ENCODE measurements at places on chromosomes 2 and 18.

DNA sequence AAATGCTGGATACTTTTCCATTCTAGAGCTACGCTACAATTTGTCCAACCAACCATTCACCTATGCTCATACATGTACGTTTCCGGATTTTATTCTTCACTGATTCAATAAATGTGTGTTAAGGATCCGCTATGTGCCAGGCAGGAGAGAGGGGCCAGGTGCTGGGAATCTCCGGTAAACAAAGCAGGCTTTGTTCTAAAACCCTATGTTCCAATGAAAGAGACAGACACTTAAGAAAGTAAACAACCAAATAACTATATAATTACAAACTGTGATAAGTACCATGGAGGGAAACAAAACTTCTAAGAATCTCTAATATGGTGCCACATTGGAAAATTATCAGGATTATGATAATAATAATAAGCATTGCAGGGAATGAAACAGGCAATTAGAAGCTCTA is 22.2 kb upstream of the POMC start:
- DNase-seq, result no peak

- peak; percentile 79 for DNase-seq
Observed at GRCh38 chr2:20642055-20642971, 8.6 kb downstream of the HS1BP3 start.

- DNase-seq, result no peak
Observed at GRCh38 chr18:14769381-14769780, 21.4 kb downstream of the ANKRD30B start.

DNA sequence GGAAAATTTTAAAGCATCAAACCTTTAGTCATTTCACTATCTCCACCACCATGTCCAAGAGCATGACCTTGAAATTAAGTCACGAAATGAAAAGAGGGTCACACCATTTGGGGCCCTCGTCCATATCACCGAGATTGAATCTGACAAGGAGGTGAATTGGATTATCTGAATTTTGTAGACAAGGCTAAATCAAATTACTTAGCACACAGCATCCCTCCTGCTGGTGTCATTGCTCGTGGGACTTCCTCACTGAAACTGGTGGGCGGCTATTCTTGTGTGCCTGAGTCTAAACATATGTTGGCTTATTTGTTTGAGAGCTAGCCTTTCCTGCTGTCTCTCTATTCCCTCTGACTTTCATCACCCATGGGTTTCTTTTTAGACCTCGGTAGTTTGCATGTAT is 64.6 kb upstream of the CNGA3 start:
- no peak for DNase-seq

DNA sequence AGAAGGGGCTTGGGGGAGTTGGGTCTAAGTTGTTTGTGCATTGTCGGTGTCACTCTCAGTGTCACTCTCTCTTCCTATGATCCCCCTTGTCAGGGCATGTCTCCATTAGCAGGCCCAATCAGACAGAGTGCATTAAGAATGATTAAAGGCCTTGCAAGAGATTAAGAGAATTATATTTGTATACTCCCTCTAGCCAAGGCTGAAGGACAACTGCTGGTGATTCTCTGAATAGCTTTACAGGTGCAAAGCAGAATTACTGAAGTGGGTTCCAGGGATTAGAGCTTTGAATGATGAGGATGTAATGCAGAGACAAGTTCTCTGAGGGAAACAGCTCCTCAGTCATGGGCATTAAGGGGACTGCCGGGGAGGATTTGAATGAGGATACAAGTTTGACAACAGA is 104.8 kb upstream of the LGALSL start:
- DNase-seq, result no peak

- DNase-seq, result no peak
Observed at GRCh38 chr2:25295621-25296020, 46.1 kb downstream of the DNMT3A start.

- DNase-seq, result no peak
Observed at GRCh38 chr2:231134910-231135655, 10.2 kb upstream of the HTR2B start.

DNA sequence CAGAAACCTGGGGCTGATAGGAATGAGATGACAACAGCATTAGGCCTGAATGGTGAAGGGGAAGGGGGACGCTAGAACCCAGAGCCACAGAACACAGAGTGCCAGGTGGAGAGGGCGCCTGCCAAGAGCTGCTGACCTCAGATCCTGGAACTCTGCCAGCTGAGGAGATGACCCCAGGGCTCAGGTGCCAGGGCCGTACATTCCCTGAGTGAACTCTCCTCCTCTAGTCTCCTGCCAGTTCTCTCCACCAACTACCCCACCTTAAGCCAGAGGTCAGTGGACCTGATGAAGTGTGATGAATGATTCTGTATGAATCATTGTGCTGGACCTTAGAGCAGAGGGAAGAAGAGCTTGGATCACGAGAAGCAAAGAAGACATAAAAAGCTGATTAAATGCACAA is 1582.2 kb upstream of the ACVR2A start:
- DNase-seq, result no peak

DNA sequence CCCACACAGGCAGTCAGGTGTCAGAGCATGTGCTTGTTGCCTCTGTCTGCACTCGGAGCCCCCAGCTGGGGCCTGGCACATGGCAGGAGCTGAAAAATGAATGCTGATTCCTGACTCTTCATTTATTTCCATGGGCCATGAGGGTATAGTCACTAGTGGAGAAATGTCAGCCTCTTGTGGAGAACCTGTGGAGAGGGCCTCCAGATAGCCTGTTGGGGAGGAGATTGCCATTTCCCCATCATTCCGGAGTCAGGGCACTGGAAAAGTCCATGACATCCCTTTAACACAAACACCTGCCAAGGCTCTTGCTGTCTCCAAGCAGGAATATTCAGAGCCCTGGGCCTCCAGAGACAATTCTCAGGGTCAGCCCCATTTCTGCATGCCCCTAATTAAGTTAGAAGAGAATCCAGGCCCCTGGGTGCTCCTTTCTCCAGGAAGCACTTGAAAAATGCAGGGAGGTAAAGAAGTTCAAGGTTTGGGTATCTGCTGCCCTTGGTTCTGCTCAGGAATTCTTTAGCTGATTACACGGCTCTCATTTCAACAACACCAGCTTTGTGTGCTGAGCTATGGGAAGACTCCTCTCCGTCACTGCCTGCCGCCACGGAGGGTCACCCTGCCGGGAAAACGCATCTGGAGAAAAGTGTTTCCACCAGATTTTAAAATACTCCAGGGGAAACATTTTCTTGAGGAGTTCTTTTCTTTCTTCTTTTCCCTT is 311.3 kb downstream of the MYCN start:
- DNase-seq, result no peak

- no peak for DNase-seq
Observed at GRCh38 chr2:104026725-104027124, 827.2 kb upstream of the POU3F3 start.

GRCh38 chr2:22822835-22823234 is 562.1 kb upstream of the KLHL29 start:
- no peak for DNase-seq

DNA sequence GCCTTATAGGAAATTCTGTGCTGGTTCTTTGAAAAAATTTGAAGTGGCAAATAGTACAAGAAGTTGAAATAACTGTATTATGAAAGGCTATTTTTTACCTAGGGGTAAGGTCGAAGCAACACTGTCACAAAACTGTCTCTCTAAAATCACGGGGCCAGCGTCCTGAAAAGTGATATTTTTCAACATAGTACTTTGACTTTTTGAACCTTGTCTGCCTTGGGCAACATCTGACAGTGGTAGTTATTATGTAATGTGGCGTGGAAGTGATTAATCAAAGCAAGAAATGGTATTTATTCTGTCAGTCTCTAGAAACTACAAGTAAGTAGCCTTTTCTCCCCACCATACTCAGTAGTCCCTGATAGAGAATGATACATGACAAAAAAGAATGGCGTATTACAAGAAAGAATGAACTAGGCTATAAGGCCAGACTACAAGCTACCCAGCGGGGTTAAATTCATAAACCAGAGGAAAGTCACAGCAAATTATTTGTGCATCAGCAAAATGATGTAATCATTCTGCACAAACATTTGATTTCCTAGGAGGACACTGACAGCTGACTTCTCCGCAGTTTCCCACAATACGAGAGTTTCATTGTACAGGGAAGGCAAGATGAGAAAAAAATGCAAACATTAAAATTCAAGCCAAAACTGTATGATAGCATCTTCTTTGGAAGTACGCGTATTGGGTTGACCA is 9.8 kb downstream of the GEN1 start:
- no peak for DNase-seq

DNA sequence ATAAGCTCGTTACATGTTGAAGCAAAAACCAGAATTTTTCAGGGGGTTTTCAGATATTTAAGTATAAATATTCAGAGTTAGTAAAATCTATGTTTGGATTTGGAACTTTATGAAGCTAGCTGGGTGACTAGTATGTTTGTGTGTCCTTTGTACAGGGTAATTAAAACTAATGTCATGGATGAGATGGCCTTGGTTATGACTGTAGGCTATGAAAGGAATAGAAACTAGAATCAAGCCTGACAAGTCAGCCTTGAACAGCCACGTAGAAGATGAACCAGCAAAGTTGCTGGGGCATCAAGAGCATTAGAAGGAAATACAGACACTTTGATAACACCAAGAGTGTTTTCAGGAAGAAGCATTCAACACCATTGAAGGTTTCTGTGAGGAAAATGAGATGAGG is 825.1 kb upstream of the CNTNAP5 start:
- DNase-seq, result no peak

DNA sequence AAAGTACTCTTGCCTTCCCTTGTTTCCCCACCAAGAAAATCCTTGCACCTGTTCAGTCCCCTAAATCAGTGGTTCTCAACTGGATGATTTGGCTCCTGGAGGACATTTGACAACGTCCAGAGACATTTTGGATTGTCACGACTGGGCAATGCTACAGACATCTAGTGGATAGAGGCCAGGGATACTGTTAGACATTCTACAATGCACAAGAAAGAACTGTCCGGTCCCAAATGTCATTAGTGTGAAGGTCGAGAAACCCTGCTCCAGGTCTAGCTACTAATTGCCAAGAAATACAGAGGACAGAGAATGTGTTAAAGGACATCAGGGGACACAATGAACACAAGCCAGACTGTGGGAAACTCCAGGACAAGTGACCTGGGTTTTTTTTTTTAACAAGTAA is 60.0 kb downstream of the LRP2 start:
- DNase-seq, result no peak

DNA sequence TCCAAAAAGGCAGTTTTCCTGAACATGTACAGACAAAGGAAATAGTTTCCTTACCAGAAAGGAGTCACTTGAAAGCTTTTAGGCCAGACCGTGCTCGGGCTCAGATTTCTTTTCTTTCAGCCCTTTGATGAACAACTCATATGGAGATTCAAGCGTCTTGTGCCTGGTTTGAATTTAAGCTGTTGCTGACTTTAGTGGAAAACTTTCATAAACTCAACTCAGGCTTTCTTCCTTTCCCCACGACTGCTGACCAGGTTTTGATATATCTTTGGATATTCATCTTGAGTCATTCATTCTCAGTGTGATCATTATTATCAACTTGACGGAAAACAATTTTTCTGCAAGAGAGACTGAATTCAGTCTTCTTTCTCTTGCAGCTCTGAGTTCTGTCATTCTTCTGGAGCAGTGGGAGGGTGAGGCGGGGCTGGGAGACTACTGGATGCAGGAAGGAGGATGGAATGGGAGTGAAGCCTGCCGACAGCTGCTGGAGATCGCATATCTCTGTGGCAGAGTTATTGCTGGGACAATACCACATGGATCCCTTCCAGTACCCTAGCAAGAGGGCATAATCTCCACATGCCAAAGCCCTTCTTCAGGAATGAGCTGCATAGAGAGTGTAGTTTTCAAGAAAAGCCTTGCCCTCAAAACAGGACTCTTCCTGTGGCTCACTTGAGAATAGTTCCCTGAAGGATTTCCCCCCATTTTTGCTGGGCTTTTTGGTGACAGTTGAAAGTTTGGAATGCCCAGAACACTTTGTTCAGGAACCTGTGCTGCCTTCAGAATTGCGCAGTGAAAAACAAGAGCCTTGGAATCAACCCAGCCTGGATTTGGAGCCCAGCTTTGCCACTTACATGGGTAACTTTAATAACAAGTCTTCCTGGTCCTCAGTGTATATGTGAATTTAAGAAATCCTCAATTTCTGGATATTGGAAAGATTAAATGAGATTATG is 364.4 kb downstream of the ZNF521 start:
- no peak for DNase-seq

DNA sequence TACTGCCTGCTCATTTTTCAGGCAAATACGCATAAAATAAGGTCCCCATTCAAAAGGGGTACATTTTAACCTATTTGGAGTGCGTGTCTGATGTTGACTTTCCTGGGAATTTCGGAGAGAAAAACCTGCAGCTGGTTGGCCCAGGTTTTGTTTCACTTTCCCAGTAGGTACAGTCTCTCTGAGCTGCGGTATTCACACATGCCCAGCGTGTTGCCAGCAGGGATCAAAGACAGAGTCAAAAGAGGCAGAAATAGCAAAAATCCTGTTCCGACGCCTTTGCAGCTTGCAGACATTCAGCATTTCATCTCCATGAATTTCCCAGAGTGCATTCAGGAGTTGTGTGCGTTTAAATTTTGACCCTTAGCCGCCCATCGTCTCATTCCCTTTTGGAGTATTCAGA is 855.4 kb upstream of the CELF4 start:
- DNase-seq, result no peak

DNA sequence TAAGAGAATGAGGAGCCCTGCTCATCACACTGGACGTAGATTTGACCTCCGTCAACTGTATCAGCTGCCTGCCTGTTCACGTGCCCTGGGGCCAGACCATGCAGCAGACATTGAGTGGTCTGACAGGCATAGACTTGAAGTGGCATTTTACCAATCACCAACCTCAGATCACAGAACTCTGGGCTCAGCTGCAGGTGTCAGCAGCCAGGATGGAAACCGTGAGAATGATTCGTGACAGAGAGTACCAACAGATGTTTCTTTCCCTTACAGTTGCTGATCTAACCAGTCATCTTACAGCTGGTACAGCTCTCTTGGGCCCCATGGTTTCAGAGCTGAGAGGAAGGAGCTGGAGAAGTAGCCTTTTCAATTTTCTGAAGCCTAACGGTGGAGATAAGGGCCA is 148.9 kb downstream of the EN1 start:
- DNase-seq, result no peak

- no peak for DNase-seq
Observed at GRCh38 chr2:19786408-19787058, 115.2 kb downstream of the TTC32 start.

DNA sequence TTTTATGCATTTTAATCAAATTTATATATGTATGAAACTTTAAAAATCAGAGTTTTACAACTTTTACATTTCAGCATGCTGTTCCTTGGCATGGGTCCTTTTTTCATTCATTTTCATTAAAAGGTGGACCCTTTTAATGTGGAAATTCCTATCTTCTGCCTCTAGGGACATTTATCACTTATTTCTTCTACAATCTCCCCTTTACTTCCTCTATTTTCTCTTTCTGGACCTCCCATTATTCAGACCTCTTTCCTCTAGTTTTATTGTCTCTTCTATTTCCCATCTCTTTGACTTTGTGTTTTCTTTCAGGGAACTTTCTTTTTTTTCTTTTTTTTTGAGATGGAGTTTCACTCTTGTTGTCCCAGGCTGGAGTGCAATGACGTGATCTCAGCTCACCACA is 5.7 kb downstream of the PROC start:
- no peak for DNase-seq

GRCh38 chr18:53457068-53457467 is 767.4 kb downstream of the MBD2 start:
- DNase-seq, result no peak
